ENCODE measurements at places on chromosomes 13 and 19.

DNA sequence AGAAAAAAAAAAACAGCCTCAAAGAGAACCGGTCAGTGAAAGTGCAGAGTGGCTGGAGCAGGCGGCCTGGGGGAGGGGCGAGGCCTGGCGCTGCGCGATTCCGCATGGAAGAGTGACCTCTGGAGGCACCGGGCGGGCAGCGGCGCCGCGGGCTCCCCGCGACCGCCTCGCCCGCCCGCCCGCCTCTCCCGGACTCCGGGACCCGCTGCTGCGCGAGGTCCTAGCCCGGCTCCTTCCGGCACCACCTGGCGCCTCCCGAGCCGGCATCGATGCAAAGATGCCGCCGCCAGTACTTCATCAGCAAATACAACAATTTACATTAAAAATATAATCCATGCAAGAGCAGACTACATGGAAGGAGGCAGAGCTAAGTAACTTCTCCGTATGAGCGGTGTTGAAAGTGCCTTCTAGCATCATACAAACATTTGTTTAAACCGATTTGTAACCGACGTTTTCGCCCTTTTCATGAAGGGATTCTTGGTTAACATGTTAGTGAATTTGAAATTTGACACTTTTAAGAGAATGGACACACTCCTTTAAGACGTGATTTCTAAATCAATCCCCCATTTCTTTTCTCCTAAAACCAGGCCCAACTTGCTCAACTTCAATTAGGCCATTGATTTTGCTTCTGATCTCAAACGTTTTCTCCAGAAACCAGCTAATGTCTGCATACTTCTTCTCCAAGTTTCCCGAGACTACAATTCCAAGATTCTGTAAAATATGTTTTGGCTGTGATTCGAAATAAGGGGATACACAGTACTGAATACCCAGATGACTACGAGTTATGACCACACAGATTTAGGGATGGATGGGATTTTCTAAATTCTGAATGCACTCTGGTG is 2.1 kb downstream of the EFNB2 start:
- peaks cover 52% of the 10 kb centered on the region for H3K27me3 ChIP-seq
- H3K27ac ChIP-seq, result peak overlapping the region; percentile 89
- H3K36me3 ChIP-seq, result no peaks in the 10 kb centered on the region
- H3K4me3 ChIP-seq, result peak overlapping the region; percentile 77
- peak; percentile 93 for DNase-seq

DNA sequence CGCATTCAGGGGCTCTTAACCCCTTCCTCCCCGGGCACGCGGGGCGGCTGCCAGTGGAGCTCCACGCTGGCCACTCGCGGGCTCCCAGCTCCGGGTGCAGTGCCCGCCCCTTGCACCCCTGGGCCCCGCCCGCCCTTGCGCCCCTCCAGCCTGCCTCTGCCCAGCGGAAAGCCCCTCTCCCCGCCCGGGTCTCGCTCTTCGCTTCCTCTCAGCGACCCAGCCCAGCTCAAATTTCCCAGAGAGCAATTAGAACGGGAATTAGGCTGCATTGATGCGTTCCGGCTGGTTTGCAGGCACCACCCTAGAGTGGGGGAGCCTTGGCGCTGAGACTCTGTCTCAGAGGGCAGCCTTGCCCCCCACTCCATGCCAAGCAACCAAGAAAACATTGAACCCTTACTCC is 1.8 kb upstream of the GSX1 start:
- no peaks in the 10 kb centered on the region for H3K4me1 ChIP-seq
- no peak overlapping the region for H3K27ac ChIP-seq

GRCh38 chr19:11033763-11034162 is 55.5 kb upstream of the LDLR start:
- H3K4me1 ChIP-seq, result no peaks in the 10 kb centered on the region
- H3K4me3 ChIP-seq, result no peak overlapping the region
- H3K27me3 ChIP-seq, result no peaks in the 10 kb centered on the region
- H3K36me3 ChIP-seq, result peaks cover 95% of the 10 kb centered on the region

- no peak overlapping the region for H3K4me3 ChIP-seq
- H3K4me1 ChIP-seq, result peaks cover 7% of the 10 kb centered on the region
- no peak for DNase-seq
- H3K36me3 ChIP-seq, result no peaks in the 10 kb centered on the region
Observed at GRCh38 chr13:40120781-40121180, 465.3 kb downstream of the COG6 start.

GRCh38 chr13:112069061-112069844 is 2.3 kb downstream of the SOX1 start:
- H3K27ac ChIP-seq, result peak overlapping the region; percentile 56
- DNase-seq, result peak; percentile 60
- H3K36me3 ChIP-seq, result no peaks in the 10 kb centered on the region

DNA sequence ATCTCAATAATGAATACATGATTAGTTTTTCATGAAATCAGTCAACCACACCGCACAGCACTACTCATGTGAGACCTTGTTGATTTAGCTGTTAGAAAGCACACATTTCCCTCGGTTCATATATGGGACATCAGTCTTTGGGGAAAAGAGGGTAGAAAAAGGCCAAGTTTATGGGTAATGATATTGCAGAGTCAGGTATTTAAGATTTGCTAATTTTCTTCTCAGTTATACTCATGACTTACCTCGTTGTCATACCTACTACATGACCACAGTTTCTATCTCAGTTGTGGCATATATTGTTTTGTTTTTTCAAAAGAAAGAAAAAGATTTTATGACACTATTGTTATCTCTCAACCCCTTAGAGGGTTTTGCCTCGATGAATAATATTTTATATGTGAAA is 165.6 kb downstream of the POU4F1 start:
- peaks cover 4% of the 10 kb centered on the region for H3K4me1 ChIP-seq
- no peaks in the 10 kb centered on the region for H3K36me3 ChIP-seq
- DNase-seq, result no peak
- no peaks in the 10 kb centered on the region for H3K27me3 ChIP-seq
- no peak overlapping the region for H3K4me3 ChIP-seq
- no peak overlapping the region for H3K27ac ChIP-seq

Measured in endodermal cell (in vitro differentiated cells).